ENCODE measurements at places on chromosomes 2 and 18. TPM values are rescaled to one million over a fixed set of nuclear protein-coding genes. Genes with fewer than 3 reads are reported as not detected.

DNA sequence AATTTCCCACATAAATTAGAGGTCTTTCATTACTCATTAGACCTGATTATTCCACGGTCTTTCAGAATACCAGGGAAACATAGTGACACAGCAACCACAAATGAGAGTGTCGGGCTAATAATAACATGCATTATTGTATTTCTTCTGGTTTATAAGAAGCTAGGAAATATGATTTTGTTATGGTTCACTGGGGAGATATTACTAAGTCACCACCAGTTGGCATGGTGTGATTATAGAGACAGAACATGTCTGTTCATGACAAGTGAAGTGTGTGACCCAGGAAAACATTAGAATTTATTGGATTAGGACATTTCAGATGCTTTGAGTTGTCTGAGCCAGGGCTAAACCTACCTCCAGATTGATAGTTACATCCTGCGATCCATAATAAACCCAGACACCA is 494.4 kb downstream of the FBXO15 start:
- no peak for DNase-seq
- no peaks in the 10 kb centered on the region for H3K36me3 ChIP-seq
- no peaks in the 10 kb centered on the region for H3K27me3 ChIP-seq
- no peaks in the 10 kb centered on the region for H3K4me1 ChIP-seq

PIGN gene
- 19.2 TPM for total RNA-seq

DNA sequence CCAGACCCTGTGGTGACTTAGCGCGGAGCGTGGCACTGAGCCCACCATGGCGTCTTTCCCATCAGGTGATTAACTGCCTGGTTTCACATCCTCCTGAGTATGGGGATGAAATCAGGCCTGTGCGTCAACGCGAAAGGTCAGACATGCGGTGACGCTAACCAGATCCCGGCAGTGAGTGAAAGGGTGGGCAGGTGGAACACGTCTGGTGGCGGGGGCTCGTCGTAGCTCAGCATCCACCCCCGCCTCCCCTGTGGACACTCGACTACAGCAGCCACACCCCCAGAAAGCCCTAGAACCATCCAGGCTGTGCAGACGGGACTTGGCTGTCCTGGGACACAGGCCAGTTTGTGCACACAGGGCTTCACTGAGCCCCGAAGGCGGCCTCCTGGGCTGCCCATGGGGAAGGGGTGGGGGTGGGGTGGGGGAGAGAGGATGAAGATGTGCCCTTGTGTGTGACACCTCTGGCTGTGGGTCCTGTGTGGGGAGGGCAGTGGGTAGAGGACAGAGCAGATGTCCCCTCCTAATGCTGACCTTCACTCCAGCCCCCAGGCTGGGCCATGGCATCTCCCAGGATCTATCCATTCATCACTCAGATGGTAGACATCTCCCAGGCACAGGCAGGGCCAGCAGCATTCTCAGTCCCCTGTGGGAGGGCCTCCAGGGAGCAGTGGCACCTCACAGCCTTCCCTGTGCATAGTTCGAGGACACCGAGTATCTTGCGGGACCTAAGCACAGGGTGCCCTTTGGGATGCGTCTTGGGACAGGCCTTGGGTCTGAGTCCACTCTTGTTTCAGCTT is 27.5 kb downstream of the RAMP1 start:
- no peaks in the 10 kb centered on the region for H3K27me3 ChIP-seq
- H3K36me3 ChIP-seq: no peaks in the 10 kb centered on the region
- peaks cover 3% of the 10 kb centered on the region for H3K4me1 ChIP-seq
- DNase-seq: no peak

LYPD6B gene
- 0.14 TPM for total RNA-seq

DNA sequence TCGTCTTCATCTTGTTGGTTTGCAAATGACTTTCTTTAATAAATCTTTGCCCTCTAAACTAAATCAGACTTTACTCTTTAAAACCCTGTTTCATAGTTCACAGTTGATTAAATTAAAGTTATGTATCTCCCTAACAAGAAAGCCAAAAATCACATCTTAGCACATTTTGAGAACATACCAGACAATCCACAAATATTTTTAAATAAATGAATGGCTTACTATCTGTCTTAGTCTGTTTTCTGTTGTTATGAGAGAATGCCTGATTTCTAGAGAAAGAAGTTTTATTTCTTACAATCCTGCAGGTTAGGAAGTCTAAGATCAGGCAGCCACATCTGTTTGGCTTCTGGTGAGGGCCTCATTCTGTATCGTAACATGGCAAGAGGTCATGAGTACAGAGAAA is 1090.2 kb upstream of the PIK3C3 start:
- H3K4me3 ChIP-seq: no peak overlapping the region
- no peaks in the 10 kb centered on the region for H3K4me1 ChIP-seq
- DNase-seq: no peak
- no peaks in the 10 kb centered on the region for H3K36me3 ChIP-seq

DNA sequence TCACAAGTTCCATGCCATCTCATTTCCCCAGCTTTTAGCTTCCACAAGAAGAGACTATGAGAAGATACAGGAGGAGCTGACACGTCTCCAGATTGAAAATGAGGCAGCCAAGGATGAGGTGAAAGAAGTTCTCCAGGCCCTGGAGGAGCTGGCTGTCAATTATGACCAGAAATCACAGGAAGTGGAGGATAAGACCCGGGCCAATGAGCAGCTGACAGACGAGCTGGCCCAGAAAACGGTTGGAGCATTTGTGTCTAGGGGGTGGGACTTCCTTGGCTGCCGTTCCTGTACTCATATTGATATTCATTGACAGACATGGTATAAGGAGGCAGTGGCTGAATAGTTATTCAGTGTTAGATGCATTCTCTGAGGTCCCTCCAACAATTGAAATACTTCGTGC is 57.2 kb upstream of the LYPD6B start:
- H3K27ac ChIP-seq: no peak overlapping the region
- H3K4me1 ChIP-seq: peaks cover 8% of the 10 kb centered on the region
- DNase-seq: no peak
- no peaks in the 10 kb centered on the region for H3K36me3 ChIP-seq

GRCh38 chr2:110818767-110819481 is 86.6 kb downstream of the ACOXL start:
- H3K4me3 ChIP-seq: no peak overlapping the region
- H3K27me3 ChIP-seq: no peaks in the 10 kb centered on the region
- H3K27ac ChIP-seq: no peak overlapping the region
- H3K4me1 ChIP-seq: no peaks in the 10 kb centered on the region
- H3K36me3 ChIP-seq: no peaks in the 10 kb centered on the region
- no peak for DNase-seq

GRCh38 chr2:148526509-148527346 is 117.8 kb upstream of the EPC2 start:
- H3K36me3 ChIP-seq: no peaks in the 10 kb centered on the region
- DNase-seq: no peak
- no peak overlapping the region for H3K27ac ChIP-seq
- H3K27me3 ChIP-seq: no peaks in the 10 kb centered on the region
- no peaks in the 10 kb centered on the region for H3K4me1 ChIP-seq
- no peak overlapping the region for H3K4me3 ChIP-seq

RAB10 gene
- total RNA-seq: 52.2 TPM

DNA sequence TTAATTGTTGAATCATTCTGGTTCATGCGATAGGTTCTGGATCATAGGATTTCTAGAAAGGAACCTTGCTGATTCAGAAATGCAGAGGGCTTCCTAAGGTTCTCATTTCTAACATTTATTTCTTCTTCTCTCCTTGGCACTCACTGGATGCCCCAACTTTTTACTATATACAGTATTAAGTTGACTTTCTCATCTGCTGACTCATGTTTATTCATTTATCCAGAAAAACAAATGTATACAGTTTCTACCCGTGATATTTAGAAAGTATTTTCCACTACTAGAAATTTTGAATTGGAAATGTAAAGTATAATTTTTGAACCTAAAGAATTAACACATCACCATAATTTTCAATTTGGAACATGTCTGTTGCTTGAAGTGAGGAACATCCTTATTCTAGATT is 32.2 kb upstream of the OTX1 start:
- no peak overlapping the region for H3K4me3 ChIP-seq
- H3K27me3 ChIP-seq: no peaks in the 10 kb centered on the region
- H3K27ac ChIP-seq: no peak overlapping the region
- DNase-seq: no peak

GRCh38 chr18:73043211-73043610 is 175.4 kb upstream of the NETO1 start:
- no peaks in the 10 kb centered on the region for H3K36me3 ChIP-seq
- H3K27ac ChIP-seq: no peak overlapping the region
- H3K4me1 ChIP-seq: no peaks in the 10 kb centered on the region
- no peak overlapping the region for H3K4me3 ChIP-seq
- no peak for DNase-seq

GRCh38 chr18:22524783-22525182 is 107.1 kb upstream of the CTAGE1 start:
- DNase-seq: no peak
- H3K4me1 ChIP-seq: no peaks in the 10 kb centered on the region
- H3K27me3 ChIP-seq: no peaks in the 10 kb centered on the region
- no peak overlapping the region for H3K4me3 ChIP-seq
- H3K27ac ChIP-seq: no peak overlapping the region

DNA sequence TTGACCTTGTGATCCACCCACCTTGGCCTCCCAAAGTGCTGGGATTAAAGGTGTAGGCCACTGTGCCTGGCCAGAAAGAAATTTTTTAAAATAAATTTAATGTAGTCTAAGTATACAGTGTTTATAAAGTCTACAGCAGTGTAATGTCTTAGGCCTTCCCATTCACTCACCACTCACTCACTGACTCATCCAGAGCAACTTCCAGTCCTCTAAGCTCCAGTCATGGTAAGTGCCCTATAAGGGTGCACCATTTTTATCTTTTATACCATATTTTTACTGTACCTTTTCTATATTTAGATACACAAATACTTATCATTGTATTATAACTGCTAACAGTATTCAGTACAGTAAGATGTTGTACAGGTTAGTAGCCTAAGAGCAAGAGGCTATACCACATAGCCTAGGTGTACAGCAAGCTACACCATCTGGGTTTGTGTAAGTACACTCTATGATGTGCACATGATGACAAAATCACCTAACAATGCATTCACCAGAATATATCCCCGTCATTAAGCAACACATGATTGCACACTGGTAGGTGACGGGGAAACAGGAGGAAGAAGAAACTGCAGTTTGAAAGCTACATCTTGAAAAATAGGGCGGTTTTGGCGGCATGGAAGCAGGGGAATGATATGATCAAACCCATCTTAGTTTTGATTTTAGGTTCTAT is 105.1 kb upstream of the ITGB6 start:
- no peak overlapping the region for H3K27ac ChIP-seq
- peaks cover 2% of the 10 kb centered on the region for H3K36me3 ChIP-seq
- no peaks in the 10 kb centered on the region for H3K27me3 ChIP-seq
- DNase-seq: no peak

CYP26B1 gene
- total RNA-seq: 1.8 TPM

C1QL2 gene
- total RNA-seq: not detected

EFHD1 gene
- 13.9 TPM for total RNA-seq

AFG3L2 gene
- 30.3 TPM for total RNA-seq

- H3K27ac ChIP-seq: no peak overlapping the region
- H3K4me1 ChIP-seq: no peaks in the 10 kb centered on the region
- no peak overlapping the region for H3K4me3 ChIP-seq
These were observed 89.0 kb downstream of the GALNT14 start for GRCh38 chr2:31049264-31049663.

PRKAG3 gene
- total RNA-seq: not detected

BMP10 gene
- total RNA-seq: 8.0 TPM

CPO gene
- total RNA-seq: 0.25 TPM

ABCB11 gene
- 74.3 TPM for total RNA-seq

PRKRA gene
- total RNA-seq: 12.8 TPM

RAPGEF4 gene
- 18.2 TPM for total RNA-seq

MGAT4A gene
- total RNA-seq: 17.3 TPM

IL37 gene
- total RNA-seq: not detected

DNA sequence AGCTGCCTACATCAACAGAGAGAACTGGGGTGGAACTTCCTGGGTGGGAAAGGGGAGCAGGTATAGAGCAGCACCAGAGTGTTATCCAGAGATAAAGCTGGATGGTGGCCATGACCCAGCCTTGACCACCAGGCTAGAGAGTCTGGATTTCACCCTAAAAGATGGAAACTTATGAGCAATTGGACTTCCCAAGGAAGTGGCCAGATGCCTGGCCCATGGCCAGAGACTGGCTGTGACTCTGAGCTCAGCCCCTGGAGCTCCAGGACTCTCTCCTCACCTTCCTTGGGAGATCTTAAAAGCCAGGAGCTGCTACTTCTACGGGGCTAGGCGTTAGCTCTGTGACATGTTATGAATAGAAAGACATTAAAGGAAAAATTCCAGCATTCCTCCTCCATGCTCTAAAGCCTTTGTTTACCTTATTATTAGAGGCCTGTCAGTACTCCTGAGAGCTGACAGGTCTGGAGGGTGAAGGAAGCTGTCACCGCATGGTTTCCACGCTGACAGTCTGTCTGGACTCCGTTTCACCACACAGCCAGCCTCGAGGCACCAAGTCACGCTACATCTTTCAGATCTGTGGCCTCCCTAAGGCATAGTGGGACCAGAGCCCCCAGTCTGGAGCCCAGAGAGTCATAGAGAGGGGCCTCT is 260.0 kb upstream of the SIX2 start:
- H3K4me1 ChIP-seq: peaks cover 18% of the 10 kb centered on the region
- no peak overlapping the region for H3K4me3 ChIP-seq
- no peak overlapping the region for H3K27ac ChIP-seq
- H3K27me3 ChIP-seq: no peaks in the 10 kb centered on the region

DNA sequence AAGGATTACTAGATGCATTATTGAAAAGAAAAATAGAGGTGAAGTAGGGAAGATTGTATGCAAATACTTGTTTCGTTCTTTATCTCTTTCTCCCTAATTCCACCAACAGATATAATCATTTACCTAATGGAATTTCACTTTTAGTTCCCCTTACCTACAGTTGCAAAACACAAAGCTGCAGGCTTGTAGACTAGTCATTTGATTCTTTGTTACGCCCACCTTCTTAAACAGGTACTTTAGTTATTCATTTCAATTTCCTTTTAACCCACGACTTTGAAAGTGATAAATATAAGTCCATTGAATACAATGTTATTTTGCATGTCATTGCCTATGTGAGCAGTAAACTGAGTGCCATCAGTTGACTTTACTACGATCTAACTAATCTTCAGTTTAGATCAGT is 3.9 kb upstream of the HRH4 start:
- no peak overlapping the region for H3K27ac ChIP-seq
- no peaks in the 10 kb centered on the region for H3K4me1 ChIP-seq
- no peaks in the 10 kb centered on the region for H3K36me3 ChIP-seq
- H3K4me3 ChIP-seq: no peak overlapping the region

LIMS4 gene
- 0.56 TPM for total RNA-seq

DCDC2C gene
- total RNA-seq: not detected

GALNT5 gene
- total RNA-seq: under 0.01 TPM

- H3K27me3 ChIP-seq: no peaks in the 10 kb centered on the region
- H3K4me3 ChIP-seq: no peak overlapping the region
- no peak for DNase-seq
- peaks cover 4% of the 10 kb centered on the region for H3K4me1 ChIP-seq
- H3K27ac ChIP-seq: no peak overlapping the region
- peaks cover 3% of the 10 kb centered on the region for H3K36me3 ChIP-seq
These were observed 57.2 kb downstream of the MAP4K3 start for GRCh38 chr2:39379643-39380524.
